ENCODE measurements at places on chromosomes 3 and 15.

DNA sequence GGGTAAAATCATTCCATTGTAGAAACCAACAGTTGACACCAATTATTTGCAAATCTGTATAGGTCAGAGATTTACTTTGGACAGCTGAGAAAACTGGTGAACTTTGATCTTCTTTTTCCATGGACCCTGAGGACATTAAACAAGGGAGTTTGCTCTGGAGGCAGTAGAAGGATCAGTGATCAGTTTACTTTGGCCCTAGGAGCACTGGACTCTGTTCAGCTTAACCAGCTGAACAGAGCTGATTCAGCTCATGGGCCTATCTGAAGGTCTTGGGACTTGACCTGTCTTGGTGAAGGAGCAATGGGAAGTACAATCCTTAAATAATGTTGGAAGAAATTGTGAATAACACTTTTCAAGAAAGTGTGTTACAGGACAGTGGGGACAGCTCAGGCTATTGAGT lies 15.2 kb upstream of the TF start:
- no peak for DNase-seq

- DNase-seq: no peak
These were observed 356.0 kb upstream of the RBMS3 start for GRCh38 chr3:28924744-28925360.

DNA sequence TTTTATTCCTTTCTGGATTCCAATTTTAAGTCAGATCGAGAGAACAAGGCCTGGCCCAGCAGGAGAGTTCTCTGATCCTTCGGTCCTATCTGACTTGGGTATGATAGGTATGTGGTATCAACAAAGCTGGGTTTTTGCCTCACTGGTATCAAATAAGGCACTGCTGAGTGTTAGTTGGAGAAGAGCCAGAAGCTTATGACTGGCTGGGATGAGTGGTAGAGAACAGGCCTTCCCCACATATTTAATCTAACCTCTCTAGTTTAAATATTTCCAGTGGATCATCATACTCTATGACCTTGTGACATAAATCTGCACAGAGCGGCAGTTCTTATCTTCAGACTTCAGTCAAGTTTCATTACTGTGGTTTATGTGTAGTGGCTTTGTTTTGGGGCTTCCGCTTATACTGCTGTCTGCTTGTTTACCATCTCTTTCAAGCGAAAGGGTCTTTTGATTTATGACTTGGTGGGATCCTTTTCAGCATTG lies 164.5 kb downstream of the PTPRG start:
- DNase-seq: no peak

DNA sequence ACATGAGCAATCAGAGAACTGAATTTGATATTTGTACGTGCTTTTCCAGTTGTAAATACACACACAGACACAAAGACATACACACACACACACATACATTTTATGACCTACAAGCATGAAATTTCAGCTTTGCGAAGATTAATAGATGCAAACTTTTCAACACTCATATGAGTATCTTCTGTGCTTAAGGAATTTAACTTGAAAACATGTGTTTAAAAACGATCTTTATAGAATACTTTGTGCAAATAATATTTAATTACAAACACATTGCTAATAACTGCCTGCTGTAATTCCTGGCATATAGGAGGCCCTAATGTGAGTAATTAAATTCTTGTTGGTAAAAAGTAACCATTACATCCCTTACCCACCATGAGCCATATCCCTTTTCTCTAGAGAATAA lies 107.7 kb upstream of the PLSCR5 start:
- DNase-seq: no peak

GRCh38 chr15:58331560-58331912 lies 100.3 kb upstream of the LIPC start:
- no peak for DNase-seq

DNA sequence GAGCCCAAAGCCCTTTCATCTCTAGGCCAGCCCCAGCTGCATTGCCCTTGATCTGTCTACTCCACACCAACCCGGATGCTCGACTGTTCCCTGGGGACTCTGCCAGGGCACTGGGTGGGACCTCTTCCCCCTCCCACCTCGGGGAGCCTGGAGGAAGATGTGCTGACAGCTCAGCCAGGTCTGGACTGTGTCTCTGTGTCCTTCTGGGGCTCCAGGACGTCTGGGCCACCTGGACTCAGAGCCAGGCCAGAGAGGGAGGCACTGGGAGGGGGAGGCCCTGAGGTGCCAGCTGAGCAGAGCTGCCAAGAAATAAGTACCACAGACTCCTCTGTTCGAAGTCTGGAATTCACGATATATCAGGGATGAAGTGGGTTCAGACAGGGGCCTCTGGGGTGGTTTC lies 5.8 kb upstream of the HCN4 start:
- no peak for DNase-seq

- peak; percentile 85 for DNase-seq
These were observed 12.5 kb upstream of the ZSCAN2 start for GRCh38 chr15:84588053-84588874.

DNA sequence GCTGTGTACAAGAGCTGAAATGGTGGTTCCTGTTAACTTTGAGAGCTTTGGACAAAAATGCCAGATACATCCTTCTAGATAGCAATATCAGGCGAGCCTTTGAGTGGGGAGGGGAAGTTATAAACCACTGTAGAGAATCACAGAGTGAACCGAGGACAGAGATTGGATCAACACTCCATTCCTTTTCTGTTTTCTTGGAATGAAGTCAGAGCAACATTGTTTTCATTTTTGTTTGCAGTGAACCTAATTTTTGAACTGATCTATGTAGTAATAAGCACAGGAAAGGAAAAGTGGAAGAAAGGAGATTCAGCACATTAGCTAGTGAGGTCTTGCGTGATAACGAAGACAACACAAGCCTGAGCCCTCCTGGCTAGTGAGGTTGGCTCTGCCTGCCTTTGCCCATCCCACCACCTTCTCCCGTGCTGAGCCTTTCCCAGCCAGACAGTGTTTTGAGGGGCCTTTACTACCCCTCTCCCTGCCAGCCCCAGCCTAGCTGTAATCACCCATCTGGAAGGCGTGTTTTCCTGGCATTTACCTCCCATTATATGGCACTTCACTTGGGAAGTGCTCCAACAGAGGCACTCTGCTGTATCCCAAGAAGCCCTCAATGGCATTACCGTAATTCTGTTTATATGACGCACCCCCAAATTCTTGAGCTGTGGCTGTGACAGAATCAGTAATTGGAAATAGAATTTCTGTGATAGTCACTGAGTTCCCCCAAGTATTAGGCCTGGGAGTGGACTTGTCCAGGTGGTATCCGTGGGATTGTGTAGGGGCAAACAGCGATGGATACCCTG lies 129.8 kb downstream of the CACNA1D start:
- DNase-seq: no peak

DNA sequence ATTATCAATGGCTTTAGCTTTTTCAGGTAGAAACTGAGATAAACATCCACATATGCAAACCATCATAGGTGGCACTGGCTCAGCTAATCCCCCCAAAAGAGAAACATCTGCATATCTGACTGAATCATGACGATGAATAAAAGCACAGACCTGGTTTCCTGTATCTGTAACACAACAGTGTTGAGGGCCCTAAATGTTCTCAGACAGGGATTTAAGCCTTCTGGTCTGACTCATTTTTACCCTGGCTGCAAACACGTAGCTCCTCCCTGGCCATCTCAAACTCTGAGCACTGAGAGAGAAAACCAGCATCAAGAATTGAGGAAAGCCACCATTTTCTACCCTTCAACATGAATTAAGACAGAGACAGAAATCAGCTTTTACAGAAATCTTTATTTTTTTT lies 35.2 kb downstream of the GLB1 start:
- DNase-seq: no peak

DNA sequence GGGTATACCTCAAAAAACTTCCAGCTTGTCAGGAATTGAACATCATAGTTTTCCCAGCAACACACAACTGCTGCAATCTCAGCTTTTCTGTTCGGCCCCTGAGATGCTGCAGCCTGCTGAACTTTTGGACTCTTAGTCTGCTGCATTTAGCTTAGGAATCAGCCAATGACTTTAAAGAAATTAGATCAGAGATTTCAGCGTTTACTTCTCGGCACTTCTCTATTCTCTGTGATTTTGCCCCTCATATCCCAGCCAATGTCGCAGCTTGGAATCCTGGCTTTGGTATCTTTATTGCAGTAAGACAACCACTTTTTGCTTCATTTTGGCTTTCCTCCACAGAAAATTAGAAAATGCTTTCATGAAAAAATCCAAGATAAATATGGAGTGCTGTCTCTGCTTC lies 86.3 kb upstream of the MCTP2 start:
- no peak for DNase-seq

- DNase-seq: no peak
These were observed 150.6 kb upstream of the ROPN1 start for GRCh38 chr3:124142389-124142970.

GRCh38 chr15:57306944-57307411 lies 69.3 kb upstream of the CGNL1 start:
- no peak for DNase-seq

GRCh38 chr3:8887435-8888300 lies 75.6 kb downstream of the RAD18 start:
- no peak for DNase-seq

- no peak for DNase-seq
These were observed 152.3 kb upstream of the LRRN1 start for GRCh38 chr3:3646934-3647333.

DNA sequence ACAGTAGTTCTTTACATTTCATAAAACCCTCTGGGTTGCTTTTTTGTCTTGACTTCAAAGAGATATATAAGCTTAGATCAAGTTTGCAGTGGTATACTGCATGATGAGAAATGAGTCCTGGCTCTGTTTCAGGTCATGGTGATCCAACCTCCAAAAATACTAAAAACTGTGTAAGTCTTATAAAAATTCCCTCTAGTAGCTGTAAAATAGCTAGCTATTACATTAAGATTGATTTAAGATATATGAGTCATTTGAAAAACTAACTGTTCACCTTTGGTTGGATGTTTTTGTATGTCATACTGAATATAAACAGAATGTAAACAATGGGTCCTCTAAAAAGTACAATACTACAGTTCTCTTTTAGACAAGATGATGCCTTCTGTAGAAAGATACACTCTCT lies 879.2 kb downstream of the ROBO1 start:
- DNase-seq: no peak

DNA sequence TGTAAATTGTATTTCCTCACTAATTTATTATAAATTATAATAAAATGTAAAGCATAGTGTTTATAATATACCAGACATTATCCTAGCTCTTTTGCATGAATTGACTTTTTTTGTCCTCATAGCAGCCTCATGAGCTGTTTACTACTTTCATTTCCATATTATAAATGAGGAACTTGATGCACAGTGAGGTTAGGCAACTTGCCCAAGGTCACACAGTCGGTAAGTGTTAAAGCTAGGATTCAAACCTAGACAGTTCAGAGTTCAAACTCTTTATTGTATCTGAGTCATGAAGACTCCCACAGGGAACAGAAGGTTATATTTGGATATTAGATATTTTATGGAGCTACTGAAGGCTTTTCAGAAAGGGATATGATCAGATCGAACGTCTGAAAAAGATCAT lies 322.2 kb upstream of the SATB1 start:
- no peak for DNase-seq

DNA sequence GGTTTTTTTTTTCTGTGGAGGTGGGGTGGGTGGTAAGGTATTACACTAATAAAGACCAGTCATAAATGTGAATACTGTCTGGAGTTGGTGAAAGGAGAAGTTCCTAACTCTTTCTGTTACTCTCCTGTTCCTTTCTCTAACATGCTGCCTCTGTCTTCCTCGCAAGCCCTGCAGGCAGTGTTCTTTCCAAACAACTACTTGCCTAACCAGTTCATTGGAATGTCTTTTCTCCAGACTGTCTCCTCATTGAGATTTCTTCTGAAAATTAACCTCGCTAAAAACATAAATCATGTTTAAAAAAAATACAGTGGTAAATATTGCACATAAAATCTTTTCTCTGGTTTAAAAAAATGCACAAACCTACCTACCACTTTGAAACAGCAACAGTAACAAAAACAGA lies 135.2 kb downstream of the TP63 start:
- no peak for DNase-seq

DNA sequence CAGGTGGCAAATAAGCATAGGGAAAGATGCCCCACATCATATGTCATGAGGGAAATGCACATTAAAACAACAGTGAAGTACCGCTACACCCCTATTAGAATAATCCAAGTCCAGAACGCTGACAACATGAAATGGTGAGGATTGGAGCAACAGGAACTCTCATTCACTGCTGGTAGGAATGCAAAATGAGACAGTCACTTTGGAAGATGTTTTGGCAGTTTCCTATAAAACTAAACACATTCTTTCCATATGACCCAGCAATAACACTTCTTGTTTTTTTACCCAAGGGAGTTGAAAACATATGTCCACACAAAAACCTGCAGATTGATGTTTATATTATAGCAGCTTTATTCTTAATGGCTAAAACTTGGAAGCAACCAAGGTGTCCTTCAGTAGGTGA lies 116.4 kb upstream of the TOPAZ1 start:
- no peak for DNase-seq

DNA sequence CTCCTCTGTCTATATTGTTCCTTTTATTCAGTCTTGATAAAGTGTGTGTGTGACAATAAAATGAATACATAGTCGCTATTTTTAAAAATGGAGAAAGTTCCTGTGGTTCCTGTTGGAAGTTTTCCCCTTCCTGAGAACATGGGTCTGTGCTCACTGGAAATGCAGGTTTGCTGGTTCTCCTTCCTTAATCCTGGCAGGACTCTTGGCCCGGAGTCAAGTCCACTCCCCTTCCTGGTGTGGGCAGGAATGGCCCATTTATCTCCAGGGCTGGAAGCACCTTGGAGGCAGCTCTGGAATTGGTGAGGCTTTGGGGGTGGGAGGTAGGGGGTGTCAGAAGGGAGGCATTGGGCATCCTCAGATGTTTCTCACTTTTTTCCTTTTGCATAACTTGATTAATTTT lies 30.1 kb downstream of the FOXL2 start:
- no peak for DNase-seq

DNA sequence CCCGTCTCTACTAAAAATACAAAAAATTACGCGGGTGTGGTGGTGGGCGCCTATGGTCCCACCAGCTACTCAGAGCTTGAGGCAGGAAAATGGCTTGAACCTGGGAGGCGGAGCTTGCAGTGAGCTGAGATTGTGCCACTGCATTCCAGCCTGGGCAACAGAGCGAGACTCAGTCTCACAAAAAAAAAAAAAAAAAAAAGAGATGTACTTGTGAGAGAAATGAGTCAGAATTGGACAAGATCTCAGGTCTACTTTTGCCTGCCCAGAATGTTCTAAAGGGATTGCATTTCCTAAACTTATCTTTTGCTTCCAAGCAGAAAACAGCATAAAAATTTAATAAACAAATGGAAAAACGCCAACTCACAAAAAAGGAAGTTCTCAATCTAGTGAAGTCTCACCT lies 167.5 kb downstream of the NR2F2 start:
- no peak for DNase-seq

GRCh38 chr3:175073219-175073905 lies 214.2 kb downstream of the NAALADL2 start:
- DNase-seq: no peak

DNA sequence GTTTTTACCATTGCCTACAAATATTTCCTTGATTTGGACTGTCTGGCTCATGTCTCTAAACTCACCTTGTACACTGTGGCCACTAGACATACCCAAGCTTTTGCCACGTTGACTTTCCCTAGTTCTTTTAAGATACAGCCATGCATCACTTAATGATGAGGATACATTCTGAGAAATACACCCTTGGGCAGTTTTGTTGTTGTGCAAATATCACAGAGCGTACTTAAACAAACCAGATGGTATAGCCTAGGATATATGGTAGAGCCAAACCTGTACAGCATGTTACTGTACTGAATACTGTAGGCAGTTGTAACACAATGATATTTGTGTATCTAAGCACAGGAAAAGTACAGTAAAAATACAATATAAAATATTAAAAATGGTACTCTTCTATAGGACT lies 5.5 kb downstream of the ARHGEF26 start:
- DNase-seq: no peak
